NCI-H2107 (cell line): ENCODE measurements at places on chromosomes 5 and 9.

DNA sequence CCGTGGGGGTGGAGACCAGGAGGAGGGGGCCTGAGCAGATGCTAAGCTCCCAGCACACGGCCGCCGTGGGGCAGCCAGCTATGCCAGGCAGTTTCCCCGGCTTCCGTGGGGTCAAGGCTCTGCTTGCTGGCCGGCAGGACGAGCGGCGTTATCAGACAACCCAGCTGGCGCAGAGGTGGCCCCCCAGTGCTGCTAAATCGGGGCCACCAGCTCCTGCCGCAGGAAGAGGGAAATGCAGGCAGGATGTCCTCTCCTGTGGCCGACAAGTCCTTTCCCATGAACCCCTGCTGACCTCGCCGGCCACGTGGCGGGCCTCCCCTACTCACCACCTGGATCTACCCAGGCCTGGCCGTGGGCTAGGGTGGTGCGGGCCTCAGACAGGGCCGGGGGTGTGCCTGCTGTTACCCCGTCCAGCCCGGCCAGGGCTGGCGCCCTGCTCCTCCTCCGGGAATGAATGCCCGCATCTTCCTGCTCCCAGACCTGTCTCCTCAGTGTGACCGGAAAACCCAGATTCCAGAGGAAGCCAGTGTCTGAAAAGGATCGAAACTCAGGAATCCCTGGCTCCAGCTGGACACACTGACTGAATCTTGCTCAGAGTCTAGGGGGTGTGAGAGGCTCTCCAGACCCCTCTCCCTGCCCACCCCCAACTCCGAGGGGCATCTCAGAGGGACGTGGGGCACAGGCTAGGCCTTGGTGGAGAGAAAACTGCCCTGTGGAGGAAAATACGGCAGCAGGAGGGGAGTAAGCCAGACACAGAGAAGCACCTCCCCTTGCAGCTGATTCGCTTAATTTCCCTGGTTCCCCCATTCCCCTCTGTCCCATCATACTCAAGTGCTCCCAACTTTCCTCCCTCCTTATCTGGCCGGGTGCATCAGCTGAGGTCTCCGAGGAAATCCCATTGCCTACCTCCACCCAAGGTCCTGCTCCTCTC lies 3.9 kb downstream of the FLT4 start:
- DNase-seq, result no peak

DNA sequence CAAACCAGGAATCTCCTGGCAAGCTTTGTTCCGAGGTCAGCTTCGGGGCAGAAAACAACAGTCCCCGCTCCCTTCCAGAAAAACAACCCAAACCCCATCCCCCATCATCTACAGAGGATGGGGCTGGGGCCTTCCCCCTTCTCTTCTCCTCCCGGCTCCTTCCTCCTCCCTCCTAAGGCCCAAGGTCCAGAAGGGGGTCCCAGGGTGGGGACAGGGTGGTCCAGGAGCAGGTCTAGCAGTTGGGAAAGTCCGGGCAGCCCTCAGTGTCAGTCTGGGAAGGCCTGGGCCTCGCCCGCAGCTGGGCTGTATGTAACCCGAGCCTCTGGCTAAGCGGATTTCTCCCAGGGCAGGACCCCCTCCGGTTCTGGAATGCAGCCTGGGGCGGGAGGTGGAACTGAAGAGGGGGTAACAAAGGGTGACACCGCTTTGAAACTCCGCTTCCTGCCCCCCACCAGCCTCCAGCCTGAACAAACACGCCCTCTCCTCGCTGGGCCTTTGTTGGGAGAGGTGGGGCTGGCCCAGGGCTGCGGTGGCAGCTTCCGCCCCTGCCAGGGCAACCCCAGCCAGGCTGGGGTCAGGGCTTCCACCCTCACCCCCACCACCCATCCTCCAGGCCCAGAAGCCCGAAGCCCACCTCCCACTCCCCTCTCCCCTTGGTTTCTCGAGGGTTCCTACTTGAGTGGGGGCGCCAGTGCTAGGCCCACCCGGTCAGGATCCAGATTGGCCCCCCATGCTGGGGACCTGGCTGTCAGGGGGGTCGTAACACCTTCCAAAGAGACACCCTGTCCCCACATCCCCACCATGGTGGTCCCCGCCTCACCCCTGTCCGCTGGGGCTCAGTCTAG lies 63.5 kb downstream of the C9orf50 start:
- DNase-seq, result no peak

DNA sequence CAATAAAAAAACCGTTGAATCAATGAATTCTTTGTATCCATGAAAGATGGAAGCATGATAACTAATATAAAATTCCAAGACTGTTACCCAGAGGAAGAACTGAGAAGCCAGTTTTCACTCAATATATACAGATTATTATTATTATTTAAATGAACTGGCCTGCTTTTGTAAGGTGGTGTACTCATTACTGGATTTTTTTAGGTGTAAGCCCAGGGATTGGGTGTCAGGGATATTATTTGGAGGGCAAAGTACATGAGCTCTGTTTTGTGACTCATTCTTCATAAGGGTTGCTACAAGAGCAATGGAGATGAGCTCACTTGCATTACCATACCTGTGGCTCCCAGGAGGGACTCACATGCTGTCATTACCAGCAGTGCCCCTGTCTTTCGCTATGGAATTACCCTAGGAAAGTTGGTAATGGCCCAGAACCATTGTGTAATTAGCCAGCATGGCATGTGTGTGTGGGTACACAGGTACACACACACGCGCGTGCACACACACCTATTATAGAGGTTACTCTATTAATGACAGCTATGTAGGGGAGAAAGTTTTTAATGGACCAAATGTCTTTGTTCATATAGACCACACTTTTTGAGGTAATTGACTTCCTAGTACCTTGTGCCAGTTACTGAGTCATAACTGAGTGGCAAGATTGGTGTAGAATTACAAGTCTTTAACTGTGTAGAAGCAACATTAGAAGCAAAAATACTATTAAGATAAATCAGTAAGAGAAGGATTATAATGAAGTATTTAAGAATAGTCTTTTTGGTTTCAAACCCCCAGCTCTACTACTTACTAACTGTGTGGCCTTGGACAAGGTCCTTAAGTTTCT lies 143.4 kb downstream of the GDNF start:
- peak; percentile 67 for DNase-seq

- no peak for DNase-seq
These were observed 1.8 kb upstream of the TRIM41 start for GRCh38 chr5:181221105-181221791.

DNA sequence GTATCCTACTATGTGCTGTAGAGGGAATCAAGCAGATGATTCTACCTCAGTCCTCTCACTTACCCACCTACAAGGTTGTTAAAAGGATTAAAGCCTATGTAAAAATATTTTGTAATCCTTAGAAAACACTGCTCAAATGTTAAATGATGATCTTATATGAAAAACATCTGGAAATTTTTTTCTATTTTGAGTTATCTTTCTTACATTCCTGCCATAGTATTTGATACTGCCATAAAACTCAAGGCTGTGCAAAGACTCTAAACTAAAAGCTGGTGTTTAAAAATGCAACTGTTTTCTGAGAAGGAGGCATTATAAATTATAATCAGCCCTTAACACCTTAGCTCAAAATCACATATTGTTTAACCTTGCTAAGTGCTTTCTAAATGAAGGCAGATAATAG lies 474.2 kb downstream of the PRELID2 start:
- DNase-seq, result no peak
